ENCODE measurements at places on chromosomes 3 and 15.

GRCh38 chr3:6287088-6287875, 573.6 kb upstream of the GRM7 start:
- DNase-seq: no peak

DNA sequence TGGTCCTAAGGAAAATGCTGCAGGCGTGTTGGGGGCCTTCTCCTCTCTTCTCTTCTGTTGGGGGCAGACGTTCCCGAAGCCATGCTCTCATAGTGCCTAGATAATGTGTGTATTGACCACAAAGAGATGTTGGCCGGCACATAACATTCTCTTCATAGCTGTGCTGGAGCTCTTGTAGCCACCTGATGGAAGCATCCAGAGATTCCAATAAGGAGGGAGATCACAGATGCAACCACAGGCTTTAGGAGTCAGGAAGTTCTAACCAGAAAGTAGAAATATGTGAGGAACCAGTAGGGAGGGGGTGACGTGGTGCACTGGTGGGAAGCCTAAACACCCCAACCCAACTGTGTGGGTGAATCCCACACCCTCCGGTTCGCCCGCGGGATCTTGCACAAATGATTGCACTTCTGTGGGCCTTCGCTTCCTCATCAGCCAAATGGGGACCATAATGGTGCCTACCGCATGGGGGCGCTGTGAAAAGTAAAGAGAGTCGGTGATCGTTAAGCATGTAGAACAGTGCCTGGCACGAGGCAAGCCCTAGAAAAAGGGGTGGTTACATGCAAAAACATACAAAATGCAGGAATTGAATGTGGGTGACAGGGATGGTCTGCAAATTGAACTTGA, 87.8 kb downstream of the TOP2B start:
- DNase-seq: no peak

DNA sequence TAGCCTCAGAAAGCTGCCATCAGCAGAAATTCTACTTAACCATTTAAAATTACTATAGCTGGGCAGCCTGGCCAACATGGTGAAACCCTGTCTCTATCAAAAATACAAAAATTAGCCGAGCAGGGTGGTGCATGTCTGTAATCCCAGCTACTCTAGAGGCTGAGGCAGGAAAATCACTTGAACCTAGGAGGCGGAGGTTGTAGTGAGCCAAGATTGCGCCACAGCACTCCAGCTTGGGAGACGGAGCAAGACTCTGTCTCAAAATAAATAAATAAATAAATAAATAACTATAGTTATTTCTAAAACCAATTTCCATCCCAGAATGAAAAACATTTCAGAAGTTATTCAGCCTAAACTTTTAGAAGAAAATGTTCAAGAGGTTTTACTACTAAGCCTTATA, 25.1 kb downstream of the LRRFIP2 start:
- no peak for DNase-seq

DNA sequence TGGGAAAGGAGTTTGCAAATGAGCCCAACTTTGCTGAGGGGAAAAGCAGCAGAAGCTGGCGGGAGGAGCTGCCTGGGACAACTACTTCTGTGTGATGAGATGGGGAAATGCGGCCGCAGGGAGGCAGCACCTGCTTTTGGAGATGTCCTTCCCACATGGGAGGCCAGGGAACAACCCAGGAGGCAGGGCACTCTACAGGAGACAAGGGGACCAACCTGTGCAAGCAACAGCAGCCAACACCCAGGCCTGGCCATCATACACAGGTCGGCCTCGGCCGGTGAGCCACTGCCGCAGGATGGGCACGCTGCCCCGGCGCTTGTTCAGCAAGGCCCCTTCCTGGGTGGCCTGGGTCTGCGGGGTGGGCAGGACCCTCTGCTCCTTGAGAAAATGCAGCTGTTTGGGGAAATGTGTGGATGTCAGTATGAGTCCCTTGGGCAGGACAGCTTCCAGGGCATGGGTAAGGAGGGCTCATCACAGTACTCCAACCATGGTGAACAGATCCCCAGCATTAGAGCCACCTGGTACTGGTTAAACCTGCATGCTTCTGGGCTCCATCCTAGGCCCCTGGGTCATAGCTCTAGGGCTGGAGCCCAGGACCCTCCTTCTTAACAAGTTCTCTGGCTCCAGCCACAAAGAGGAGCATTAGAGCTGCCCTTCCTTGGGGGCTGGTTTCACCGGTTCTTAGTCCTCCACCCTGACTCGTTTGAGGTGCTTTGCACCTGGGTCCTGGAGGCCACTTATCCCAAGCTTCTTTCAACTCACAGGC, 11.6 kb downstream of the EPB42 start:
- no peak for DNase-seq

GRCh38 chr3:189787632-189788031, 156.4 kb downstream of the TP63 start:
- DNase-seq: no peak

DNA sequence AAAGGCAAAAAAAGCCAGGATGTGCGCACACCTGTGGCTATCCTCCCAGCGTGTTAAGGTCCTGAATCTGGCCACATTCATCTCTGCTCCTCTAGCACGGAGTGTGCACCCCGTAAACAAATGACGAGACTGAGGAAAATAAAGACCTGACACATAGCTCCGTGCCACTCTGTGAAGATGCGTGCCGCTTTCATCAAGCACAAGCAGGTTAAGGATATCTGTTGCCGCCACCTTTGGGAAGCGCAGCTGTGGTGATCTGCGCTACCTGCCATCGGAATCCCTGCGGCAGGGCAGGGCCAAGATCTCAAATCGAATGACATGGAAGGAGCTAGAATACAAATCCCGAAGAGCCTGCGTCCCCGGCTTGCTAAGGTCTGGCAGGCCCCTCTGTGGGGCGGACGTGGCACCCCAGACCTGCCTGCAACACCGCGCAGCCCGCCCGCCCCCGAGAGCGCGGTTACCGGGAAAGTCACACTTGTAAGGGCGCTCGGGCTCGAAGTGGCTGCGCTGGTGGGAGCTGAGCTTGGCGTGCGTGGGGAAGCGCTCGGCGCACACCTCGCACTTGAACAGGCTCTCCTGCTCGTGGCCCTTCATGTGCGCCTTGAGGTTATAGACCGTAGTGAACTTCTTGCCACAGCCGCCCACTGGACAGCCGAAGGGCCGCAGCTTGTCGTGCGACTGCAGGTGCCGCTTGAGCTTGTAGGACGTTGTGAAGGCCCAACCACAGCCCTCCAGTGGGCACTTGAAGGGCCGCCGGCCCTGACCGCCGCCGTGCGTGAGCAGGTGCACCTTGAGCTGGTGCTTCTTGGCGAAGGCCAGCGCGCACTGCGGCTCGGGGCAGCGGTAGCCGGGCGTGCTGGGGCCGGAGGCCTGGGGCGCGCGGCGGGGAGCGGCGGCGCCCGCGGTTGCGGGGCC, 936 bp downstream of the ZXDC start:
- DNase-seq: no peak

DNA sequence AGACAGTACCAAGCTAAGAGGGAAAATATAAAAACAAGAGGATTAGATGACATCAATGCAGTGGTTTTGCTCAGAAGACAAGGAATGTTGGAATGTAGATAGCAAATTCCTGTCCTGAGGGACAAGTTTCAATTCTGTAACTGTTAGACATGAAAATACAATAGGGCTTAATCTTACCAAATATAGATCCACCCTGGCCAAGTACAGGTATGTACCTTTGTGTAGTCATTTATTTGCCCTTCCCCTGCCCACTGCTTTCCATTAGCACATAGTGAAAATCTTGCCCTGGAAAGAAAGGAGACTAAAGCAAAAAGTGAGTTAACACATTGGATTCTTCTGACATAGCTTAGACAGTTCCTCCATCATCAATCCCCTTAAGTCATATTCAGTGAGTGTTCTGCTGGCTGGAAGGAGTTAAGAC, 389.0 kb upstream of the THBS1 start:
- no peak for DNase-seq

GRCh38 chr3:41751597-41751996, 210.3 kb downstream of the ULK4 start:
- DNase-seq: no peak

GRCh38 chr3:14539384-14539741, 779 bp downstream of the GRIP2 start:
- DNase-seq: no peak

DNA sequence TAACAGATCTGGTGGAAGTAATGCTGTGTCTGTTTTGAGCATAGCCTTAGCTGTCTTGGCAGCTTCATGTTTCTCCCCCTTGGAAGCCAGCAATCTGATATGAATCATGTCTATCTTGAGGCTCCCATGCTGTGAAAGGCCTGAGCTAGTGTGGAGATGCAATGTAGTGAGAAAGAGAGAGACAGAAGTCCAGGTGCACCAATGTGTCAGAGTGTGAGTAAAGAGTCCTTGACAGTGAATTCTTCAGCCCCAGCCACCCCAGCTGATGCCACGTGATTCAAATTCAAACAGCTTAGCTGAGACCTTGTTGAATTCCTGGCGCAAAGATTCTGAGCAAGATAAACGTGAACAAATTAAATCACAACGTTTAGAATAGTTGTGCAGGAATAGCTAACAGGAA, 704.2 kb downstream of the EDEM1 start:
- DNase-seq: no peak

GRCh38 chr3:57060089-57060821, at the start of gene SPATA12:
Gene SPATA12, plus strand, starts transcription at chr3:57060664. Its CDS starts 13,031 bp downstream, at chr3:57073695.
- no peak for DNase-seq

- no peak for DNase-seq
These were observed 2.2 kb downstream of the BTBD1 start for GRCh38 chr15:83064859-83065258.

DNA sequence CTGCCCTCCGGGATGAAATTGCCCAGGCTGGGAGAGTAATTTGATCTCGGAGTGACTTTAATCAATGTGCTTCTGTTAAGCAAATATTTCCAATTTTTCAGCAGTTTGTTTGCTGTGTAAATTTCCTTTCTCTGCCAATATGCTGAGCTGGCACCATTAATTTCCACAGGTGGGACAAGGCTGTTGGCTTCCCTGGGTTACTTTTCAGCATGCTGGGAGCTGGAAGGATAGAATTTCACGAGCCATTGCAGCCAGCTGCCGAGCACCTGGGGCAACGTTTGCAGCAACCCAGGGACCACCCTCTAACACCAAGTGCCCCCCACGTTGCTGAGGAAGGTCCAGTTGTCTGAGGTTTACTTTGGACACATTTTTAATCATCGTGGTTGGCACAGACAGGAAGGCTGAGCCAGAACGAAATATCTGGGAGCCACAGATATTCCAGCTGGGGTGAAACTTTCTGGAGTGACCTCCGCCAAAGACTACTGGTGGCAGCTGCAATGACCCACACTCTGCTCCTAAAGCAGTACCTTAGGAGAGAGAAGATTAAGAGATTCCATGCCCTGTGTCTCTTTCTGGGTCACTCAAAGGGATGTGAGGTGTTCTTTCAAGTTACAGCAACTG, 293.3 kb upstream of the RGMA start:
- no peak for DNase-seq

DNA sequence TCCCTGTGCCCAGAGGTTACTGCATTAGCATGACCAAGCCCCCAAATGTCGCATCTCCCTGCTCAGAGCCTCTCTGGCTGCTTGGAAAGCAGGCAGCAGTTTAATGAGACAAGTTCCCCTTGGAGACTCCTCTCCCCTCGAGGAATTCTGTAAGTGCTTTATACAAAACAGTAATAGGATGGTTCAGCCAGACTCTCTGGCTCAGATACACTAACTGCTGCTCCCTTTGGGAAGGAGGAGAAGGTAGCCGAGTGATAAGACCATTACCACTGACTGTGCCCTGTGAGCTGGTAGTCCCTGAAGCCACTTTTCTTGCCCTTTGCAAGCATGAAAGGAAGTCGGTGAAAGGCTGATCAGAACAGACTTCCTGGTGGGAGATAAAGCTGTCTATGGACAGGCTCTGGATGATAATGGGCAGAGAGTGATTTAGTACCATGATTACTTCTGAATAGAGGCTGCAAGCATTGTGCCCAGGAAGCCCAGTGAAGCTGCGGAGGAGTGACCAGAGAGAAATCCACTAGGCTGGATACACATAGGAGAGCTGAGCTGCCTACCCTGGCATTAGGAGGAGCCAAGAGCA, 100.8 kb downstream of the SEMA6D start:
- no peak for DNase-seq

DNA sequence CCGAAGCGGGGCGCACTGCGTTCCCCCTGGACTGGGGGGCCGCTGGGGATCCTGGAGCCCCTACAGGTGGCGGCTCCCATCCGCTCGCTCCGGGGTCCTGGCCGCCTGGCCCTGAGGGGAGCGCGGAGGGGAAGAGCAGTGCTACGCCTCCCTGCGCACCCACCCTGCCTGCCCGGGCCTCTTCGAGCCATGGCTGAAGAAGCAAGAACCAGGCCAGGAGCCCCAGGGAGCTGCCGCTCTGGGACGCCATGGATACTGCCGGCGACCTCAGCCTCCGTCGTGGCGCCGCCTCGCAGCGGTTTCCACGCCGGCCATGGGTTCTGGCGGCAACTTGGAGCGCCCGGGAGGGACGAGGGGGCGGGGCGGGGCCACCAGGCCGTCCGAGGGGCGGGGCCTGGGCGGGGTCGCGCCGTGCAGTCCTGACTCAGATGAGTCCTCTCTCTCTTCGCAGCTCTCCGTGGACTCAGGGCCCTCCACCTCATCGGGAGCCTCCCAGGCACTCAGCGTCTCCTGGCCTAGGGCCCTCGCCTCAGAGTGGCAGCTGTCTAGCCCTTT, 50.9 kb downstream of the MYL3 start:
- DNase-seq: no peak

DNA sequence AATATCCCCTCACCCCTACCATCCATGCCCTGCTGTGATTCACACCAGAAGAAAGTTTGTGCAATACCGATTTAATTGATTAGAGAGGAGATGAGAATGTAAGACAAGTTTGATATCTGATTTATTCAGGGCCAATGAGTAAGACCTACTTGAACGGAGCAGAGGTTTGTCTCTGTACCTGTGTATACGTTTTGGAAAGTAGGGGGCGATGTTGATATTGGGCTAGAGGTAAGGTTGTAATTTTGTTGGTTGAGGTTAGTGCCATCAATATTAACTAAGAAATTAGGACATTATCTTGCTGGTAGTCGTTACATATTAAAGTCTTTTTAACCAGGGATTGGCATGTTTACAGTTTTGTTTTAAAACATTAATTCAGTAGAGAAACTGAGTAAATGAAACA, 20.5 kb downstream of the EAF2 start:
- DNase-seq: no peak

GRCh38 chr15:38378161-38378560, 75.8 kb upstream of the FAM98B start:
- DNase-seq: no peak

DNA sequence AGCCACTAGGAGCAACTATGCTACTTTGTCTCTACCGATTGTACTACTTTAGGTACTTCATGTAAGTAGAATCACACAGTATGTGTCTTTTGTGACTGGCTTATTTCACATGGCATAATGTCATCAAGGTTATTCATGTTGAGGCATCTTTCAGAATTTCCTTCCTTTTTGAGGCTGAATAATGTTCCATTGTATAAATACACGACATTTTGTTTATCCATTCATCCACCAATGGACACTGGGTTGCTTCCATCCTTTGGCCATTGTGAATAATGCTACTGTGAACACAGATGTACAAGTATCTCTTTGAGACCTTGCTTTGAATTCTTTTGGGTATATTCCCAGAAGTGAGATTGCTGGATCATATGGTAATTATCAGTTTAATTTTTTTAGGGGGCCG, 29.2 kb downstream of the MYO5A start:
- no peak for DNase-seq

DNA sequence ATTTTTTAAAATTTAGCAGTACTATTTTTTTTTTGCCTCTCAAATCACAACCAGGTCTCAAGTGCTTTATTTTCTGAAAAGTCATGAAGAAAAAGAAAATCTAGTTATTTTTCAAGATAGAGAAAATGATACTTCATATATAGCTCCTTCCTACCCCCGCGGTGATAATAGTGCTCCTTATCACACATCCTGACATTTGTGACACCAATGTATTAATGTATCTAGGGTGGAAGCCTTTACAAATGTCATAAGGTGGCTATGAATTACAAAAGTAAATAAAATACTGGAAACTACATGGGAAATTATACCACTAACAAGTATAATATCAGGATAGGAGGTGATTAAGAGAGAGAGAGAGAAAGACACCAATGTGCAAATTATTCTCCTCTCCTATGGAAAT, 582.2 kb downstream of the UNC13C start:
- DNase-seq: no peak
